ENCODE measurements at places on chromosomes 2 and 18.

DNA sequence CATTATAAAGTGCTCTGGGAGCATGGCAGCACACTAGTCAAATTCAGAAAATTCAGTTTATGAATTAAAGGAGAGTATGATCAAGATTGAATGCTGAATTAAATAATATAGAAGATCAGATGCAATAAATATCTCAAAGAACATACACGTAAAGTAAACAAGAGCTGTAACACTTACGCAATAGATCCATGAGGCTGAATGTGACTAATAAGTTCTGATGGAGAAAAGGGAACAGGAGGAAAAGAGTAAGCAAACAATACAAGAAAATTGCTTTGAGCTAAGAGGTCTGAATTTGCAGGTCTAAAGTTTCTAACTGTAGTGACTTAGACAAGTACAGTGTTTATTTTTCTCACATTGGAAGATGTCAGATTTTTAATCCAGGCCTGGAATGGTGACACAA is 646.7 kb upstream of the ZNF804A start:
- no peak for DNase-seq

- no peak for DNase-seq
Observed at GRCh38 chr18:59001721-59002120, 137.0 kb downstream of the ZNF532 start.

- DNase-seq: no peak
Observed at GRCh38 chr2:226198956-226199355, 600.7 kb downstream of the IRS1 start.

DNA sequence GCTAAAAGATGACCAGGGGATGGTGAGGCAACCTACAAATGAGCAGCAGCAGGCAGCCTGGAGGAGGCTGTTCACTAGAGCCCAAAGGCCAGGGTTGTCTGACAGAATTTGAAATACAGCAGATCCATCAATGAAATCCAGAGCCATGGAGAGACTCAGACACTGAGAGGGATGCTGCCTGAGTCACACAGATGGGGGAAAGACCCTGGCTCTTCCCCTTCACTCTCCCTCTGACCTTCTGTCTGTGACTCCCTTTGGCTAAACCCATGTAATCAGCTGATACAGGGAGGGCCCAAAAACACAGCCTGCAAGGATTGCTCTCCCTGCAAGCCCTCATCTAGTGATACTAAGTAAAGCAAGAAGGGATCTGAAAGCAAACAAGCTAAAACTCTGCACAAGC is 166.5 kb upstream of the SPOPL start:
- no peak for DNase-seq

DNA sequence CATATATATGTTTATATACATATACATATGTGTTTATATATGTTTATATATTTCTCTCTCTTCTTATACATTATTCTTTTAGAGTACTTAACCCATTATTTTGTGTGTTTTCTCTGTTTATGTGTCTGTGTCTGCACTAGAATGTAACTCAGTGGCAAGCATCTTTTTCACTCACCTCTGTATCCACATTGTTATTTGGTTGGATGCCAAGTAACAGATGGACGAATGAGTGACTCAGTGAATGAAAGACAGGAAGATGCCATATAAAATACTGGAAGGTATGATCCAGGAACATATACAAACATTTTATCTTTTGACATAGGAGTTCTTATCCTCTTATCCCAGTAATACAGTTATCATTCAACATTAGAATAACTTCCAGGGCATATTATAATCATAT is 684.8 kb downstream of the RNF144A start:
- no peak for DNase-seq

DNA sequence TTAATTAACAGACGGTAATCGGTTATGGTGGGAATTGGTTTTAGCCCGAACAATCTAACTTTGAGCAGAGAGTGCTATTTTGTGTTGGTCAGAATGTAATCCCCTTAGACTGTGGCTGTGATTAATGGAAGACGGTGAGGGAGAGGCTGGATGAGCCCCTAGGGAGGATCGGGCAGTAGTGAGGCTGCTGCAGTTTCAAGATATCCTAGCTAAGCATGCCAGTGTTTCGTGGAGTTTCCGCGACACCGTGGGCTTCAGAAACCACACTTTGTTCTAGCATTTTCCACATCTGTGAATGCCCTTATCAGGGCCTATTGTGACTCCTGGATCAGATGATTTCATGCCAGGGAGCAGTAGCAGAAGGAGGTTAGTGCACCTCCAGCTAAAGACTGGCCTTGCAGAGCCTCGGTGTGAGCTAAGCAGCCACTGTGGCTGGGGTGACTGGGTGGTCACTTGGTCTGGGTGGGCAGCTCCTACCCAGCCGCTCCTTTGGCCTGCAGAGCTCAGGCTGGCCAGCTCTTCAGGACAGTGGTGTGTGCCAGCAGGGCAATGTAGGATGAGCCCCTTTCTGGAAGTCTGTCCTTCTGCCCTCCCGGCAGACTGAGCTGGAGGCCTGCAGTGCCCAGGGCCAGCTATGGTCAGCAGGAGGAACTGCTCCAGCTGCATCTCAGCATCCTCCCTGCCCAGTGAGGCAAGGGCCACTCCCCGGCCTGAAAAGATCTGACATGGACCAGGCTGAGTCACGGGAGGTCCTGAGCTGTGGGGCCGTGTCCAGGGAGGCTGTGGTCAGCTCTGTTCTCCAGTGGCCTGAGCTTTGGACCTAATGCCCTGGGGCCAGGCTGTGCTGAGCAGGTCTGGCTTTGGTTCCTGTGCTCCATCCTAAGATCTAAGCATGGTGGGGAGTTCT is 142.6 kb upstream of the GPC1 start:
- DNase-seq: no peak

DNA sequence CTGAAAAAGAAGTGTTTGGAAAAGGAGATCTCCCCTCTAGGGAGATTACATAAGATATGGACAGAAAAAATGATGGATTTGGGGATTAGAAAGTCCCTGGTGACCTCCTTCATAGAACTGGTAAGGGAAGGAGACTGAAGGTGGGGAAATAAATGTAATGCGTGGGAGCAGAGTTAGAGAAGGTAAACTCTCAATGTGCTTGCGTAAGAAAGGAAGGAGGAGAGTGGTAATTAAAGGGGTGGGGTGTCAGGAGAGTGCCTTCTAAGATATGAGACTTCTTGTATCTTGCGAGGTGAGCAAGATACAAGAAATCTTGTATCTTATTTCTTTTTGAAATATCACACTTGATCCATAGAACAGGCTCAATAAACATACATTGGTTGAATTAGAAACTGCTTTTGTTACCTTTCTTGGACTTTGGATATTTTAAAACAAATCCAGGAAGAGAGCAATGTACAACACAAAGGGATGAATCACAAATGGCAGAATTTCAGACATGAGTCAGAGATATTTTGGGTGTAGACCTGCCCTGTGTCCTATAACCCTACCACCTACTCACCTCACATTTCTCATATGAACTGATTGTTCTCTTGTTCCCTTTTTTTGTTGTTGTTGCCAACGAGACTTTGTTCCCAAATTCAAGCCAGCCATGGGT is 342.4 kb downstream of the INSIG2 start:
- DNase-seq: no peak

DNA sequence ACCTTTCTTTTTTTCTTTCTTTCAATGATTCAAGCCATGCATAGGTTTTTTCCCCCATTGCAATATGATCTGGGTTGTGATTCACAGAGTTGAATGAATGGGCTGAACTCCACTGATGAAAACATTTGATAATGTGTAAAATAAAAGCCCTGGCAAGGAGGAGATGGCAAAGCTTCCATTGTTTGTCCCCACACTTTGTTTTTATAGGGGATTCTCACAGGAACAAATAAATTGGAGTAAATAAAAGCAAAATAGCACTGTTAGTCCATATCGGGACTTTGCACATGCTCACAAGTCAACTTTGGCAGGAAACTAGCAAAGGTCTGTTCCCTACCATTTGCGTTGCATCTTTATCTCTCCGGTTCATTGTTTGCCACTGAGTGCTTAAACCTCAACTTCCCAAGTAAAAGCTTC is 55.7 kb downstream of the MEIS1 start:
- no peak for DNase-seq

GRCh38 chr2:197254776-197255530 is 55.6 kb downstream of the ANKRD44 start:
- no peak for DNase-seq

GRCh38 chr2:146623771-146624170 is 1221.1 kb upstream of the ACVR2A start:
- no peak for DNase-seq

DNA sequence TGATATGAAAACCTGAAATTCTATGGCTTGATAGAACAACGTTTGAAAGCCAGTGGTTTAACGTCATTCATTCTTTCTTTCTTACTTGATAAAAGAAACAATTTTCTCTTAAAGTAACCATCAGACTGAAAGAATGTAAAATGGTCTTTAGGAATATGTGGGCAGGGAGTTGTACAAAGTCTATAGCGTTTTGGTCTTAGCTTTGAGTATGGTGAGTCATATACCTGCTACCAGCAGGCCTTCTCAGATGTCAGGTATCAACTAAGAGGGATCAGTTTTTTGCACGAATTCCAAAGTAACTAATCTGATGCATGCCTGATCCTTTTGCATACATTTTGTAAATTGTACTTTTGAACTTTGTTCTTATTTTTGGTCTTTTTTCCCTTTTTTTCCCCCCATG is 101.5 kb upstream of the DSEL start:
- no peak for DNase-seq

- DNase-seq: no peak
Observed at GRCh38 chr2:118580651-118581050, 266.8 kb downstream of the EN1 start.

DNA sequence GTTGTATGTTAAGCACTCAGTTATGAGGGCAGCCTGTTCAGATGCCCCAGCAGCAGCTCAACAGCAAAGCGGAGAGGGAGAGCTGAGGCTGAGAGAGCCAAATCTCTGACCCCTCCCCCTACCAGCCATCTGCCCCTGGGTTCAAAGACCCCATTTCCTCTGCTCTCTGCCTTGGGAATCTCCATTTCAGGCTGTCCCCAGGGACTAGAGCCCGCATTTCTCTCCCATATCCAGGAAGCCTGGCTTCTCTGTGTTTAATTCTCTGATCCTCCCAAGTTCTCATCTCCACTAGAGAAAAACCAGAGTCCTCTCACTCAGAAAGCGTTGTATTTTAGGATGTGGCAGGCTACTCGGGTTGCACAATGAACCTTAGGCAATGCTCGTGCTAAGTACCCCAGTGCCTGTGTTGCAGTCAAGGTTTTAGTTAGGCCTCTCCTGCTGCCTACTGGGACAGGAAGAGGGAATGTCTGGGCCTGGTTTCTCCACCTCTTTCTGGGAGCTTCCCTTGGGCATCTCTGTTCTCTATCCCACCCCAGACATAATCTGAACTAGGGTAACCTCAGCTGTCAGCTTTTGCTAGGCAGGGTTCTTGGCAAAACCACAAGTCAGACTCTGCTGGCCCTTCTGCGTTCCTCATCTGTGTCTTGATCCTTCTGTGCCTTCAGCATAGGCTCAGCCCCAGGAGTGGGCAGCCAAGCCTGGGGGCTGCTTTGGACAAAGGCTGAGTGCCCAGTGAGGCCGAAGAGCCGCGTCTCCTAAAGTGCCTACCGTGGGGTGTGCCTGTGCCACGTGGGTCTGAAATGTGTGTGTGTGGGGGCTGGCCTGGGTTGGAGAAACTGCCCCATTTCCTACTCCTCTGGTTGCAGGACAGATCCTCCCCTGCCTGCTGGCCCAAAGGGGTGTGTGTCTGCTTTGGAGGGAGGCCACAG is 96.8 kb downstream of the STPG4 start:
- DNase-seq: no peak

DNA sequence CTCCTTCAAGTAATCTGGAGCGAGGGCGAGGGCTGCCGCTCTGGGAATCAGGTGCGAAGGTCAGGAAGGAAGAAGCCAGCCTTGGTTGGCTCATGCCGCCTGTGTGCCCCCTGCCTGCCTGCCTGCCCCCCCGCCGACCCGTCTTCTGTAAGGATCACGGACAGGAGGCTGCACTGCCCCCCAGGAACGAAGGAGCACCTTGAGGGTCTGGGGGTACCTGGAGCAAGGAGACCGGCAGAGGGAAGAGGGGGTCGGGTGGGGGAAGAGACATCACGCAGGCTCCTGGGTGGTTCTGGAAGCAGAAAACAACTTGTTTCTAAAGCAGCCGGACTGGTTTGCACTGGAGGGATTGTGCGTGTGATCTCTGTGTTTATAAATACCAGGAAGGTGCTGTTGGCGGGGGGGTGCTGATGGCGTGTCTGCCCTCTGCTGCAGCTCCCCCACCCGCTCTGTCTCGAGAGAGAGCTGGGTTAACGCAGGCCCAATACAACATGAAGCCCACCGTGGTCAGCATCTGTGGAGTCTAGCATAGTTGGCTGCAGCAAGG is 1.7 kb downstream of the FOSL2 start:
- DNase-seq: peak; percentile 1

- DNase-seq: no peak
Observed at GRCh38 chr2:119680457-119681202, 1.6 kb downstream of the TMEM177 start.

DNA sequence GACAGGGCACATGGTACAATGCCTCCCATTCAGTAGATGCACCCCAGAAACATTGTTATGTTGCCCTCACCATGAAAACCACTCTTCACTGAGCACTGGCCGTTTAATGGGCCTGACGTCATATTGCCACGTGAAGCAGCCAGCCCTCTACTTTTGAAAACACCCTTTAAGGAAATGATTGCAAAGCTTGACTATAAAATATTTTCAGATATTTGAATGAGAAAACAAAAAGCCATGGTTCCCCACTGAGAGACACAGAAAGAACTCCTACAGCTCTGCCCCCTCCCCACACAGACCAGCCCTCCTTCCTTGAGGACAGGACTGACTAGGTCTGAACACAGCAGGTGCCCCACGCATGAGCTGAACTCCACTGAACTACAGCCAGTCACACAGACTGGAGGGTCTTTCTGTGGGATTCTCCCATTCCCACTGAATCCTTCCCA is 349.1 kb downstream of the ANAPC1 start:
- no peak for DNase-seq

DNA sequence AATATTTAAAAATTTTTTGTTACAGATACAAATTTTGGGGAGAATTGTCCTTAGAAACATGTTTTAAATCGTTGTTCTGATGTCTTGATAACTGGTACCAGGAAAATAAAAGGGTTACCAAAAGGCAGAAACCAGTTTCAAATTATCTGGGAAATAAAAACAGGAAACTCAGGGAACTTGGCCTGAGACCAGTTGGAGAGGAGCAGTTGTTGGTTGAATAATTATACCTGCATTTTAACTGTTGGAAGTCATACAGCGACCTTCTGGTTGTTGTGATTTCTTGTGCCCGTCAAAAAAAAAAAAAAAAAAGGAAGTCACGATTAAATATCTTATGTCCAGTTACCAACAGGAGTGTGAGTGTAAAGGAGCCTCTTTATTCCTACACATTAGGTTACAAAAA is 51.8 kb downstream of the CRIM1 start:
- no peak for DNase-seq

- no peak for DNase-seq
Observed at GRCh38 chr18:24763765-24764513, 303.5 kb downstream of the HRH4 start.

All from NCI-H2029 (cell line).